Stimulated activated CD8-positive, alpha-beta memory T cell treated with anti-CD3 and anti-CD28 coated beads, Interleukin-4, amount 100 ng/mL, for 4 hours (primary cell): ENCODE measurements at places on chromosomes 13 and 19.

- DNase-seq: no peak
These were observed 636 bp upstream of the RB1 start for GRCh38 chr13:48302871-48303358.

DNA sequence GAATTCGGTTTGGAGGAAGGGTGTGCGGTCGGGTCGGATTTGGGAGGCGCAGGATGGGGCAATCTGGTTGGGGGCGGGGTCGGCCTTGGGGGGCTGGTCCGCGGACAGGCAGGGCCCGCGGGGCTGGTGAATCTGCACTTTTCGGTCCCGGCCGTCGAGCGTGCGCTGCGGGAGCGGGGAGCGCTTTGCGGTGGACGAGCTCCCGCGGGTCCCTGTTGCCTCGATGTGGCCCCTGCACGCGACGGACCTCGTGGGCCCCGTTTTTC, 11.9 kb downstream of the PEAK3 start:
- no peak for DNase-seq

DNA sequence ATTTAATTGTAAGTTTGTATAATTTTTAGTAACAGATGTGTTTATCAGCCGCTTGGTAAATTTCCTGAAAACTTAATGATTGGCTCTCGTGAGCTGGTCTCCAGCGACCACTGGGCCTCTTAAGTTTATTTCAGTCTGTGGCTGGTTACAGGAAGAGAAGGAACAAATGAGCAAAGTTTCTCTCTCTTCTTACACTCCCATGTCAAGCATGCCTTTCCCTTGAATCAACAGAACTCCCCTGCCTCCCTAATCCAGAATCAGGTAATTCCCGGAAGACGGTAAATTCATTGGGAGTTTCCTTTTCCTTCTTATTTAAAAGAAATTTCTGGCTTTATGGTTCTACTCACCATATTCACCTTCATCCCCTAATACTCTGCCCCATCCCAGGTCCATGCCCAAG, 52.5 kb upstream of the POMP start:
- no peak for DNase-seq

GRCh38 chr19:2016041-2016807, 710 bp upstream of the BTBD2 start:
- DNase-seq: no peak

GRCh38 chr13:93146584-93147297, 79.9 kb upstream of the GPC6 start:
- DNase-seq: no peak

GRCh38 chr13:20715330-20715712, 11.8 kb downstream of the IL17D start:
- DNase-seq: no peak

DNA sequence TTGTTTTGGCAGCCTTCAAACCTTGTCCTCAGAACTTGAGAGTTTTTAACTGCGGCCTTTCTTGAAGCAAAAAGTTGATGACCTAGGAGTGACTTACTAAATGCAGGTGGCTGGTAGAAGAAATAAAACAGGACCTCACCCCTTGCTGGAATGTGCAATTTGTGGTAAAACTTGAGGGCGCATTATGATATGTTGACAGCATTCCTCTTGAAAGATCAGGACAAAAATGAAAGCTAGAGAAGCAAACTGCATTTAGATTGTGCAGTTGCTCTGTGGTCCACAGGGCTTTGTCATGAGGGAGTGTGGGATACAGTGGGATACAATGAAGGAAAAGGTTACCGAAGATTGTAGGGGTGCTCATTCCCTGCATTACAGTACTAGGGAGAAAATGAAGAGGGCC, 504.2 kb downstream of the GPC6 start:
- DNase-seq: no peak

- no peak for DNase-seq
These were observed 13.7 kb upstream of the SOX1 start for GRCh38 chr13:112053167-112053743.

GRCh38 chr19:17806945-17807344, 12.0 kb downstream of the B3GNT3 start:
- DNase-seq: no peak

- DNase-seq: no peak
These were observed 8.3 kb downstream of the TRPM4 start for GRCh38 chr19:49165865-49166301.

DNA sequence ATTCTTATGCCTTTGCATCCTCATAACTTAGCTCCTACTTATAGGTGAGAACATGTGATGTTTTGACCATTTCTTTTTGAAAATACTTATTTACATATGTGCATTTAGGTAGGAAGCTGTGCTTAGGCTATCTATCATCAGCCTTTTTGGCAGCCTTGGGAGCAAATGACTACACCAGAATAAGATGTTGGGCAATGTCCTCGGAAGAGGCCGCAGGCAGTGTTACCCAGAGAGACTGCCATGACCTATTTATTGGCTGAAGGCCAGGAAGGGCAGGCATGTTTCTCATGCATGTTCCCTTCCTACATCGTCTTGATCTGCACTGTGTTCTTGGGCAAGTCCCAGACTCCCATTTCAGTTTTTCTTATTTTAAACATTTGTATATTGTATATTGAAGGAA, 122.3 kb downstream of the B3GLCT start:
- no peak for DNase-seq

GRCh38 chr19:511101-511851, 4.0 kb downstream of the TPGS1 start:
- DNase-seq: no peak

GRCh38 chr13:33940898-33941297, 122.9 kb downstream of the RFC3 start:
- DNase-seq: no peak

DNA sequence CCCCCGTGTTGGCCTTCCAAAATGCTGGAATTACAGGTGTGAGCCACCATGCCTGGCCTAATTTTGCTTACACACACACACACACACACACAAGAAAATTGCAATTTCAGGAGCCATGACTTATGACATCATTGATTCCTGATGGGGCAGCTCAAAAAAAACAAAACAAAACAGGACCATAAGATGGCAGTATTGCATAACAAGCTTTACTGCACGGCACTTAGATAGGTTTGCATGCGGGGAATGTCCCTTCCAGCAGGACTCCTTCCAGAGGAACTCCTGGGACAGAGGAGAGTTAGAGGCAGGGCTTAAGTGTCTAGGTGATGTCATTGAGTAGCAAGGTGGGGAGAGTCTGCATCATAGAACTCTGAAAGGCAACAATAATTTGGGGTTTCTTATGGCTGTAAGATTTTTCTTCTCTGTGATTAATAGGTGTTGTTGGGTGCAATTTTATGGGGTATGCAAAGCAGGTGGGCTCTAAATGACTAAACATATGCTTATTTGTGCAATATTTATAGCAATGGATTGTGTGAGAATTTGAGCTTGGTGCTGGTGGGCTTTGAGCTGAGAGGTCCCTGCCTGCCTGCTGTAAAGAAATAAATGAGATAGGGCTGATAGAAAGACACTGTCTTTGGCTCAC, 9.0 kb upstream of the ACSBG2 start:
- no peak for DNase-seq

GRCh38 chr13:41842036-41842620, 118.8 kb downstream of the VWA8 start:
- DNase-seq: no peak

DNA sequence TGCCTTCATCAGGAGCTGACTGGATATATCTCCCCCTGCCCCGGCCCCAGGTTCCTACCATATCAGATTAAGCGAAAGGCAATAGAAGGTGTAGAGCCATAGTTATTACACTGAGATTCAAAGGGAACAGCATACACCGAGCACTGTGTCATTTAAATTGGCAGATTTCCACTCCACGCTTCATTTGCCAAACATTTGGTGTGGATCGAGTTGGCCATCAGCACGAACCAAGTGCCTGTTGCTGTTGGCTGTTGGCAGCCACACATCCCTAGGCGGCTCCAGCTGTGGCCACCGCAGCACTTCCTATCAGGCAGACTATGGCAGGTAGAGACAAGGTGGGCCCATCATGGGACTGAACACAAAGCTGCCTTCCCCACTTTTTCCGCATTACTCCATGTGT, 115.8 kb downstream of the CCNA1 start:
- DNase-seq: no peak
